ENCODE measurements at places on chromosomes 4 and X. TPM values are rescaled to one million over a fixed set of nuclear protein-coding genes. Genes with fewer than 3 reads are reported as not detected.
A peak's percentile ranks its signal among the peaks of the same experiment; 100 is the strongest.

DNA sequence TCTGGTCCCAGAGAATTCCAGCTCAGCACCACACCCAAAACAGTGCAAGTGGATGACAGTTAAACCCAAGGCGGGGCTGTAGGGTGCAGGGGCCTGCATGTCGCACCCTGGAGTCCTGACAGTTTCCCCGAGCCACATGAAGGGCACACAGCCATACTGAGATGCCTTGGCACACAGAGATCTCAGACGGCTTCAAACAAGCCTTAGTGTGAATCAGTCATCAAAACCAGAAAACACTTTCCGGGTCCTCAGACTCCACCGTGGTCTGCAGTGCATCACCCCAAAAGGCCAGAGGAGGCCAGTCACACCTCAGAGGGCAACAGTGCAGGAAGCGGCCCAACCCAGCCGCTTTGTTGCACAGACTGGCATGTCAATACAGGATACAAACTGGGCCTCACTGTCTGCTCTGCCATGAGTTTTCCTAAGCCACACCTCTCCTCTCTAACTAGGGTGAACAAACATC, 64.6 kb upstream of the ENPP6 start:
- DNase-seq = peak; percentile 21

DNA sequence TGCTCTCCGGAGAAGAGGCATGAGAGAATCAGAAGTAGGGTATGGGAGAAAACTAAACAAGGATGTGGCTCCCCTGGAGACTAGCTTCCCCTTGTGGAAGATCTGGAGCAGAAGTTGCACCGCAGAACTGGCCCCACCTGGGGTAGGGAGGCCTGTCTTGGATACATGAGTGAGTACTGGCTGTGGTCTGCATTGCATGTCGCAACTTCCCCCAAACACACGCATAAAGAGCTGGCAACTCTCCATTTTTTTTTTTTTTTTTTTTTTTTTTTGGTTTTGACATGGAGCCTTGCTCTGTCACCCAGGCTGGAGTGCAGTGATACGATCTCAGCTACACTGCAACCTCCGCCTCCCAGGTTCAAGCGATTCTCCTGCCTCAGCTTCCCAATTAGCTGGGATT, 119.9 kb downstream of the EGF start:
- no peak for DNase-seq

GRCh38 chr4:111512081-111512783, 633.0 kb upstream of the FAM241A start:
- DNase-seq = no peak

DNA sequence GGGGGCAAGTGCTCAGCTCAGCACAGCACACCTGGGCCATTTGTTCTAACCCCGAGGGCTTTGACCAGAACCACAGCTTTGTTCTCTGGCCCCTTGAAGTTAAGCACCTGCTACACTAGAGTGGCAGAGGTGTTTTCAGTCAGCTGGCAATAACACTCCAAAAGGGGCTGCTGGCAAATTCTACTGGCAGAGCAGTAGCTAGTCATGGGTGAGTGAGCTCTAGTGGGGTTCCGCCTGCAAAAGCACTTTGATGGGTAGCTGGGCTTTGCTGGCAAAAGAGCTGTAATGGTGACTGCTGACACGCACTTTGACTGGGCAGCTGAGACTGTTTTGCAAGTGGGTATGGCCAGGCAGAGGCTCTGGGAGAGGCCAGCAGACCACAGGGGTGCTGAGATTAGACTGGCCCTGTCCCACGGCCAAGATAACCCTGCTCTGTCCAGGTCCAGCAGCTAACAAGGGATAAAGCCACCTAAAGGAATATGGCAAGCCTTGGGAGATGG, 65.2 kb upstream of the TENT5D start:
- DNase-seq = no peak

DNA sequence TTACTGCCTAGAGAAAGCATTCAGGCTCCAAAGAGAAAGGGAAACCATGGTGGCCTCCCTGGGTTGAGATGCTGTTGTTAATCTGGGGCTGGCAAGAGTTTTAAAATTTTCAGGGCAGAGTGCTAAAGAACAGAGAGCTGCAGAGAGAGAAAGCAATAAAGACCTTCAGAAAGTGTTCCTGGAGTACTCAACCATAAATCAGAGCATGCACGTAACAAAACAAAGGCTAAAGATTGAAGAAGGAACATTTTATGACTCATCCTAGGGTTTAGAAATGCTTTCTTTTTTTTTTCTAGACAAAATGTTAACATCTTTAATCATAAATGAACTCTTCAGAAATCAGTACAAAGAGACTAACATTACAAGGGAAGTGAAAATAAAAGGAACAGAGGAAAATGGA, 562.3 kb upstream of the NDST4 start:
- no peak for DNase-seq

- no peak for DNase-seq
Observed at GRCh38 chr4:101993842-101994775, 203.6 kb downstream of the BANK1 start.

GRCh38 chrX:27680726-27681125, 90.6 kb downstream of the DCAF8L2 start:
- no peak for DNase-seq

FMR1NB gene
- total RNA-seq = not detected

CXCL11 gene
- not detected for total RNA-seq

TAF9B gene
- total RNA-seq = 71.5 TPM

DIPK2B gene
- not detected for total RNA-seq
